CD4-positive, alpha-beta T cell treated with Interleukin-4 for 4 hours (primary cell): ENCODE measurements at places on chromosomes 7 and 10.
A peak's percentile ranks its signal among the peaks of the same experiment; 100 is the strongest.

- DNase-seq, result no peak
Observed at GRCh38 chr10:67663449-67664087, 32.4 kb downstream of the CTNNA3 start.

GRCh38 chr10:110034596-110034995 is 26.8 kb downstream of the ADD3 start:
- no peak for DNase-seq

- DNase-seq, result no peak
Observed at GRCh38 chr10:44326474-44327030, 58.3 kb downstream of the CXCL12 start.

- DNase-seq, result no peak
Observed at GRCh38 chr10:21808550-21808949, 195.0 kb downstream of the DNAJC1 start.

DNA sequence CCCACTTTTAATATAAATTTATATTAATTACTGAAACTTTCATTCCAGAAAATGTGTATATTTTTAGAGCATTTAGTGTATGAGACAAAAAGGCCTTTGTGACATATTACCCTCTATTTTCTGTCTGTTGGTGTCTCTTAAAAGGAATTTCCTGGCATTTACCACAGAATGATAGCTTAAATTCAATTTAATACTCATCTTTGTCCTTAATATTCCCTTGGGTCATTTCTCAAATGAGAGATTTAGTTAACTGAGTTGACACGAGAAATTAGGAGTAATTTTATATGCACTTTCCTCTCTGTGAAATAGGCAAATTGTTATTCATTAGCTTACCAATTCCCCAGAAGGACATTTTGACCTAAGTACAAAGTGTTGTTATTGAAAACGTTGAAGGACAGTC is 101.7 kb upstream of the CTTNBP2 start:
- DNase-seq, result no peak

GRCh38 chr10:15678851-15679250 is 40.9 kb downstream of the ITGA8 start:
- no peak for DNase-seq

DNA sequence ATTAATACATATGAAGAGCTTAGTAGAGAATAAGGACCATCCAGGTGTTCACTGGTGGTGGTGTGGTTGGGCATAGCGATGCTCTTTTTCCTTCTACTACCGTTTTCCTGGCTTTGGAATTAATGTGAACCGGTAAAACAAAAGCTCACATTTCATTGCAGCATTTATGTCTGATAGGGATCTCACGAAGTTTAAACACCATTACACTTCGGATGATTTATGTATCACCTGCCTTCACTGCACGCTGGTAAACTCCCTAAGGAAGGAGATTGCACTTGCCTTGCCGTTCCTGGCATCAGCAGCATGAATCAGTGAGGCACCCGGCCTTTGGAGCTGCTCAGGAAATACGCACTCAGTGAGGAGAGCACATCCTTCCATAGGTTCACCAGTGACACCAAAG is 47.5 kb downstream of the WIPF3 start:
- no peak for DNase-seq

DNA sequence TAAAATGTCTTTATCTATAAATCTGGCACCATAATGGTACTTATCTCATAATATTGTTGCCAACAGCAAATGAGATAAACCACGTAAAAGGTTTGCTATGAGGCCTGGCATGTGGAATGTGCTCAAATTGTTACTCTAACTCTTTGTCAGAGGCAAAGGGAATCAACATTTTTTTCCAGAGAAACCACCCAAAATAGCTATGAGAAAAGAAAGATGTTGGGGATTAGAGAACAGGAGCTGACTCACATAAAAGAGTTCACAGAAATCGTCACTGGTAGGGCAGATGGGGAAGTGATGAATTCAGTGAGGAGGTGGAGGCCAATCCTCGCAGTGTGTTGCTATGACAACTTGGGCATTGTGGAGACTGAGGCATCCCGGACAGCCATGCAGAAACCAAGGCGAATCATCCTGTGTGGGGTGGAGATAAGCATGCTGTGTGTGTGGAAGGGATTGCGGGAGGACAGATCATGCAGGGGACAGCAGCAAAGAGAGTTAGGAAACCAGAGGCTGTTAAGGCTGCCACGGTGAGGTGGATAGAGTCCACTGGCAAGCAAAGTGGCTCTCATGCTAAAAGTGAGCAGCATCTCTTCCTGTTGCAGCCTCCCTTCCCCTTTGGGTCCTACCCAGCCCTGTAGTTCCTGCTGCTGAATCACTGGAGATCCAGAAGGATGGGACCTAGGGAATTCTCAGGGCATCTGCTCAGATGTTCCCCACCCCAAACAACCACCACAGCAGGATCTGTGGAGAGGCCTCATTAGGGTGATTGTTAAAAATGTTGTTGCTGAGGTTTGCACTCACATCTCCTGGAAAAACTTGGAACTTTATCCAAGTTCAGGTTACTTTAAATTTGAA is 103.9 kb downstream of the CUBN start:
- peak; percentile 95 for DNase-seq

DNA sequence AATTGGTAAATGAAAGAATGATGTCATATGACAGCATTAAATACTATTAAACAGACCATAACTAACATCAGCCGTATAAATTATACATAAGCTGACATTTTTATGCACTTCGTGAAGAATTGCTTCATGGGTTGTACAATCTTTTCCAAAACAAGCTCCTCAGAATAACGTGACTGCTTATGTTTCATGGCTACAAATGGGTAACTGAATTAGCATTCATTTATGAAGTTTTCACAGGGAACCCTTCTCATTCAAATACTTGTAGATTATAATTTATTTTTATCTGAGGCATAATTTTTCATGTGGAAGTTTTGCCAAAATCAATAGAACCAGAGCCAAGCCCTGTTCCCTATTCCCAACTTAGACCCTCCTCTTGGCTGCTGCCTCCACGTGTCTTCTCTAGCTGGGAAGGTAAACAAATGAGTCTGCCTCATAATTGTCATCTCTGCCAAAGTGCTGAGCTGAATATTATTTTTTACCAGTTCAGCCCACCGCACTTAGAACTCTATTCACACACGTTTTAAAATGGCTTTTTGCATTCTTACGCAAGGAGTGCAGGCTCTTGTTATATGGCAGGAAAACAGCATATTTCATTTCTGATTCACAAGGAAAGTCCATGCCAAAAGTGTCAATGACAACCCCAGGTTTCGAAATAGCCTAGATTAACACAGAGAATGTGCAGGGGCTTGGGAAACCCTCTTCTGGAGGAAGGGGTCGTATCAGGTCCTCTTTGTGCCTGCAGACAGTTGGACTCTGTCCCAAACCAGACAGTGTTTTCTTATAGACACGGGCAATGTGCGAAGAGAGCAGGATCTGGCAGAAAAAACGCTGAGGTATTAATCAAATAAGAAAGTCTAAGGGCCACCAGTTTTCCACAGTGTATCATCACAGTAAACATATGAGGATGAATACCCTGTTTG is 370.7 kb upstream of the MGMT start:
- no peak for DNase-seq

DNA sequence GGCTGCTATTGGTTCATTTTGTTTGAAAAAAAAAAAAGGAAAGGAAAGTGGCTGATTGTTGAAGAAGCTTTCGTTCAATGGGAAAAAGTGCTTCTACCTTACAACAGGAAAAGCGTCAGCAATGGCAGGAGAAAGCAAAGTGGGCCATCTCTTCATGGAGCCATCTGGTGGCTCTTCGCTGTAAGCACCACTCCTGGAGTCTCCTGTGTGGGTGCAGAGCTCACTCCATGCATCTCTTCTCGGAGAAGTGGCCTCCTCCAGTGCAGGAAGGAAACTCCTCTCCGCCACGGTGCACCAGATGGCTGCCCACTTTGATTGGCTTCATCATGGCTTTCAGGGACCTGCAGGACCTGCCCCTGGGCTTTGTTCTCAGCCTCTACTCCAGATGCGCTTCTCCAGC is 250.9 kb downstream of the PTEN start:
- peak; percentile 33 for DNase-seq

GRCh38 chr10:70549962-70550458 is 52.5 kb downstream of the PRF1 start:
- peak; percentile 72 for DNase-seq

DNA sequence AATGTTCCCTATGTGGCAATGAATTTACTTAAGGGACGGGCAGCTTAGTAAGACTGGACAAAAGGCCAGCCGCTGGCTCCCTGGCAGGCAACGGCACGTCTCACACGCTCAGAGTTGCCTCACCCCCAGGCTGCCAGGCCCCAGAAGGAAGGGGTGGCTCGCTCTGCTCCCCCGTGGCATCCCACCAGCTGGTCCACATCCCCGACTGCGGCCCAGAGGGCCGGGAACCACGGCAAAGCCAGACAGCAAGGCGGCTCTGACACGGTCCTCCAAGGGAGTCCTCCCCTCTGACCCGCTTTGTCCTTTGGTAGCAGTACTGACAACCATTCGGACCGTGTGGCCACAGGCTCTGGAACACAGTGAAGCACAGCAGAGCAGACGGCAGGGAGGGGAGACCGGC is 34.1 kb downstream of the NUDT1 start:
- DNase-seq, result no peak

DNA sequence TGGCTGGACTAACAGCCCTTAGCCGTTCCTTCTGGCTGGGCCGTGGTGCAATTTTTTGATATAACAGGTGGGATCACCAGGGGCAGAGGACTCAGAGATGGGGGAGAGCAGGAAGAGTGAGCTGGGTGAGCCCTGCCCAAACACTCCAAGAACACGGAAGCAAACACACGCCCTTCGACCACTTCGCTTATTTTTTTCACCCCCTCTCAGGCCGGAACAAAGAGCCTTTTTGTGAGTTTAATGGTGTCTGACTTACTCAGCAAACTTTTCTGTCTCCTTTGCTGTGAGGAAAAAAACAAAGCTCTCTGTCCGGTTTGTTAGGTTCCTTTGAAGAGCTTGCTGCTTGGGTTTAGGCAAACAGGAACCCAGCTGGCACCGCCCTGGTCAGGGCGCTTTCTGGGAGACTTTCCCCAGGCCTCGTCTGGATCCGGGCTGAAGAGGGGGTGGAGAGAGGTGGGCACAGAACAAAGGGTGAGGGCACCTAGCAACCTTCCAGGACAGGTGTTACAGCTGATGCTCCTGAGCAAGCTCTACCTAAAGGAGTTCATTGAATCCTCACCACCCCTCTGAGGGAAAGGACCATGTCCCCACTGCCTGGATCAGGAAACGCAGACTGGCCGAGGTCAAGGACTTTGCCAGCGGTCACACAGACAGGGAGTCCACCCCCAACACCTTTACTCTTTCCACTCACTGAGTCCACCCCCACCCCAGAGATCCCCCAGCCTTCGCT is 23.3 kb downstream of the CALML3 start:
- DNase-seq, result no peak

DNA sequence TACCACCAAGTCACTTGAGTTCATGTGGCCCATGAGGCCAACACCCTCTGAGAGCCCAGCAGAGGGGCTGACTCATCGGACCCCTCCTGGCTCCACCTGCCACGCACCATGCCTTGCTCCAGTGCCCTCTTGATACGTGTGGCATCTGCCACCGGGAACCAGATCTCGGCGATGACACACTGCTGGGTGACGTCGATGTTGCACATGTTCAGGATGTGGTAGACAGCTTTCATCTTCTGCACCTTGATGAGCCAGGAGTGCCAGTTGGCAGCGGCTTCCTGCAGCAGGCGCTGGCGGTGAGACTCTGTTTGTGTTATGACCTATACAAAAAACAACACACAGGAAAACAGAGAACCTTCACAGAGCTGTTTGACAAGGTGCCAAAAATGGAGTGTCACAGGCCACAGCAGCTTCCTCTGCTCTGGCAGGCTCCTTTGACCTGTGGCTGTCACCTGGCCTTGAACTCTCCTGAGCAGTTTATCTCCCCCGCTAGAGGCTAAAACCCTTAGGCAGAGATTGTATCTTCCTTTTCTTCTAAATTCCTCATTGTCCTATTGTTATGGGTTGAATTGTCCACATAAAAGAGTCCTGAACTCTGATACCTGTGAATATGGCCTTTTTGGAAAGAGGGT is 45.2 kb upstream of the TMEM213 start:
- peak; percentile 98 for DNase-seq

DNA sequence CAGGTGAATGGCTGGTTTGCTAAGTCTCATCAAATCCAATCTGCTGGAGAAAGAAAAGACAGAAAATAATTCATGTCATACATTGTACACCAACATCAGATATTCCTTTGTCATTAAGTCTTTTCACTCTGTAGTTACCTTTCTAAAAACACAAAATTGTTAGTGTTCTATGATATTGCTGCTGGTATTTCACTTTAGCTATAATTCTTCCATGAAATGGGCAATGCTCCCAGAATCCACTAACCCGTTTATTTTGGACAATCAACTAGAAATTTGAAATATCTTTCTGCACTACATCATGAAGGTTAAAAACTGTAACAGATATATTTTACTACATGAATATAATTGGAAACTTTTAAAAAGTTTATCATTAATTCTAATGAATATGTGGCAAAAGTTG is 181.3 kb downstream of the C7orf25 start:
- DNase-seq, result no peak

- DNase-seq, result no peak
Observed at GRCh38 chr7:116353647-116354046, 143.3 kb downstream of the TES start.

GRCh38 chr10:119803264-119803663 is 69.4 kb downstream of the MCMBP start:
- DNase-seq, result no peak
